ENCODE measurements at places on chromosomes 12 and 14.

DNA sequence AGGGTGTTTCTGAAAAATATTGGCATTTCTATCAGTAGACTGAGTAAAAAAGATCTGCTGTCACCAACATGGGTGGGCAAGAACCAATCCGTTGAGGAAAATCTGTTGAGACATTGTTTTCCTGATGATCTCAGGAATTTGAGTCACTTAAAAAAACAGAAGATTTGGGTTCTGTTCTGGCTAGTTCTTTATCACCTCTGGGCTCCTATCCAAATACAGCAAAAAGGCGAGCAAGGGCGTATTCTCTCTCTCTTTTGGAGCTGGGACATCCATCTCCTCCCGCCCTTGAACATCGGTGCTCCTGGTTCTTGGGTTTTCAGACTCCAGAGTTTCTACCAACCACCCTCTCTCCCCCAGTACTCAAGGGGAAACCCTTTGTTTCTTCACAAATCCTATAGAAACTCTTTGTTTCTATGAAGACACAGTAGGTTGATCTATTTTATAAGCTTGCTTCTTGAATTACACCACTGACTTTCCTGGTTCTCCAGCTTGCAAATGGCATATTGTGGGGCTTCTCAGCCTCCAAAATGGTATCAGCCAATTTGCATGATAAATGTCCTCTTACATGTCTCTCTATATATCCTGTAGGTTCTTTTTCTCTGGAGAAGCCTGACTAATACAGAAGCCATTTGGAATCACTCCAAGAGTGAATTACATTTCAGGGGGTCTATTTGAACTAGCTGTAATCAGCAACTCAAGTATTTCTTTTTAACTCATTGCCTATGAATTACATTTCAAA, 263.9 kb upstream of the TMTC1 start:
- no peak for DNase-seq

DNA sequence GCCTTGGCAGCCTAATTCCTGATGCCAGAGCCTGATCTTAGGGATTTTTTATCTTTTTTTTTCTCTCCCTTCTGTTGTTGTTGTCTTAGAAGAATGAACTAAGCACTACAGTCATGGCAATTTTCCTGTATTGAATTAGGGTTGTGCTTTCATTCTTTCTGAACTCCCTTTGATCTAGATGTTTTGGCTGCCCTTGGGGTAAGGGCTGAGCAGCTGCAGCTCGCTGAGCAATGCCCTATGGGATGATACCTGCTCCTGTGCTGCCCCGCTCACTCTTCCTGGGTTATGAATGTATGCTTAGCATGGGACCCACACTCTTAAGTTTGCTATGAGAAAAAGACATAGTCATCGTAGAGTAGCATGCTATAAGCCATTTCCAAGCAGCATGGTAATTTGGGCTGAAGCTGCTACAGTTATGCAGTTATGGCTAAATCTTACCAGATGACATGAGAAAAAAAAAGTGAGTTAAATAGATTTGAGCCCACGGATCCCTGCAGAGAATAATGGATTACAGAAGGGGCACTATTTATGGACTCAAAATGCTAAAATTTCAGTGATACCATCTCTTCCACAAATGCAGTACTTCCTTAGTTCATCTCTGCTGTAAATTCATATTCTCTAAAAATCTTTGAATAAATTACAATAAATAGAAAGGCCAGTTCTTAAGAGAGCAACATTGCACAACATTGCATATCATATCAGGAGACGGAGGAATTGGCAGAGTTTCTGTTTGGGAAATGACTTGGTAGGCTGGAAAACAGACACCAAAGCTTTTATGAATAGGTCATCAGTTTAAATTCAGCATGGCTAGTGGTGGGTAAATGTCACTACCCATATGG, 79.2 kb upstream of the PTHLH start:
- no peak for DNase-seq

- no peak for DNase-seq
These were observed 14.8 kb upstream of the LRTM2 start for GRCh38 chr12:1805441-1806081.

DNA sequence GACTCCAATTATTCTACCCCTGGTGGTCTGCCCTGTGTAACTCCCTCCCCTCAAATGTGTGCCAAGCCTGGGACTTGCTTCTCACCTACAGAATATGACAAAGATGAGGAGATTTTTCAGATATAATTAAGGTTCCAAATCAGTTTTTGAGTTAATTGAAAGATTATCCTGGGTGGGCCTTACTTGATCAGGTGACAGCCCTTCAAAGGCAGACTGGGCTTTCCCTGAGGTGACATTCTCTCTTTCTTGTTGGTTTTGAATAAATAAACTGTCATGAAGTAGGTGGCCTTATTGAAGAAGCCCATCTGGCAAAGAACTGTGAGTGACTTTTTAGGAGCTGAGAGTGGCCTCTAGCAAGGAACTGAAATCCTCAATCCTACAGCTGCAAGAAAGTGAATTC, 106.0 kb downstream of the BRMS1L start:
- no peak for DNase-seq

DNA sequence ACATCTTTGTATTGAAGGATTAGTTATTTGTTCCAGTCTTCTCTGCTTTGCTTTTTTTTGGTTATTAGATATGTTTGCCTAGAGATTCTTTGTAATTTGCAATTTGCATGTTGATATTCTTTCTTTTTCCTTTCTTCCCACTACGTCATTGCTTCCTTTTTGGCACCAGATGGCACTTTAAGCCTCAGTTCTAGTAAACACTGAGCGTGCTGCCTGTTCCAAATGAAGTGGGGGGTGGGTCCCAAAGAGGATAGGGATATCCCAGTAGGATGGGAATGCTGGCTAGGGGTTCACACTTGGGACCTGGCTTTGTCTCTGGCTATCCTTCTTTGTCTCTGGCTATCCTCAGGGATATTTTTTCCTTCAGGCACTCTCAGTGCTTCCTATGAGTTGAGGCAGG, 17.0 kb downstream of the EAPP start:
- DNase-seq = no peak

- no peak for DNase-seq
These were observed 40.5 kb upstream of the TBC1D15 start for GRCh38 chr12:71799106-71799505.

- no peak for DNase-seq
These were observed 8.4 kb downstream of the TRMT61A start for GRCh38 chr14:103537175-103537990.

- no peak for DNase-seq
These were observed 3.5 kb downstream of the PTPN21 start for GRCh38 chr14:88551094-88551870.

GRCh38 chr12:108214486-108214885, 85.4 kb downstream of the WSCD2 start:
- no peak for DNase-seq

- no peak for DNase-seq
These were observed 148.7 kb downstream of the BCL11B start for GRCh38 chr14:99123208-99123870.

DNA sequence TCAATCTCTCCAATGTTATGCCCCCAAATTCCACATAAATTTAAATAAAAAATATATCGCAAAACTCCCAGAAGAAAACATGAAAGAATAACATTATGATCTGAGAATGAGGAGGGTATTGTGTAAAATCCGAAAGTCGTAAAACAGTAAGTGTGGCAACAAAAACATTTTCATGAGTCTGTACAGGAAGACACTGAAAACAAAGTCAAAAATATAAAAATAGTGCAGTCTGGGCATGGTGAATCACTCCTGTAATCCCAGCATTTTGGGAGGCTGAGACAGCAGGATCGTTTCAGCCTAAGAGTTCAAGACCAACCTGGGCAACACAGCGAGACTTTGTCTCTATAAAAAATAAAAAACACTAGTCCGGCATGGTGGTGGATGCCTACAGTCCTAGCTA, 57.1 kb downstream of the SPTLC2 start:
- DNase-seq = no peak

- DNase-seq = no peak
These were observed 6.0 kb downstream of the RNASE6 start for GRCh38 chr14:20787025-20787424.

GRCh38 chr12:24947541-24948419, 1.1 kb downstream of the BCAT1 start:
- DNase-seq = no peak

DNA sequence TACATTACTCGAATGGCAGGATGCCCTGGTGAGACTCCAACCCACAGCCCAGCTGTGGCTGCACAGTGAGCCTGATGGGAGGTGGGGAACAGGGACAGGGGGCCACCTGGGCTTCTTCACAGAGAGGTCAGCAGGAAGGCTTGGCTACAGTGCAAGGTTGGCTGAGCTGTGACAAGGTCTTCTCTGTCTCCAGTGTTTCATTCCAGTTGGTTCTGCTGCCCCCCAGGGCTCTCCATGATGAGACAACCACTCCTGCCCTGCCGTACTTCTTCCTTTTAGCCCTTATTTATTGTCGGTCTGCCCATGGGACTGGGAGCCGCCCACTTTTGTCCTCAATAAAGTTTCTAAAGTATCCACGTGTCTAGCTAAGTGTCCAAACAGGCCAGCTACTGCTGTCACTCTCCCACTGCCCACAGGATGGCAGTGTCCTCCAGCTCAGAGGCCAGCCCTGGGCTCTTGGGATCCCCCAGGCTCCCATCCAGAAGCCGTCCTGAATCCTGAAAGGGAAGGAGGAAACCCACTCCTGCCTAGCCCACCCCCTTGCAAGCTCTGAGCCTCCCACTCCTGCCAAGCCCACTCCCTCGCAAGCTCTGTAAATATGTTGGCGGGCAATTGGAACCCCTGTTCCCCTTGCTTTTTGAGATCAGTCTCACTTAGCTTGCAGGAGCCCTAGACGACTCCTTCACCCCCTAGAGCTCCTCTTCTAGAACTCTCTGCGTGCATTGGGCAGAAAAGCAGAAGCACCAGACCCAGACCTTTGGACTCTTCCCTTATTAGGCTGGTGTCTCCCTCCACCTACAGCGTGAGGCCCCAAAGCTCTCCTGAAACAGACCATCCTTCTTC, 5.4 kb downstream of the C1QL4 start:
- no peak for DNase-seq

GRCh38 chr14:70622111-70622712, 19.5 kb upstream of the TTC9 start:
- peak; percentile 47 for DNase-seq

GRCh38 chr12:29743077-29743476, 40.7 kb downstream of the TMTC1 start:
- no peak for DNase-seq

- DNase-seq = no peak
These were observed 118.7 kb downstream of the BRMS1L start for GRCh38 chr14:35944847-35945246.

GRCh38 chr12:78696267-78696666, 168.3 kb upstream of the SYT1 start:
- DNase-seq = no peak

DNA sequence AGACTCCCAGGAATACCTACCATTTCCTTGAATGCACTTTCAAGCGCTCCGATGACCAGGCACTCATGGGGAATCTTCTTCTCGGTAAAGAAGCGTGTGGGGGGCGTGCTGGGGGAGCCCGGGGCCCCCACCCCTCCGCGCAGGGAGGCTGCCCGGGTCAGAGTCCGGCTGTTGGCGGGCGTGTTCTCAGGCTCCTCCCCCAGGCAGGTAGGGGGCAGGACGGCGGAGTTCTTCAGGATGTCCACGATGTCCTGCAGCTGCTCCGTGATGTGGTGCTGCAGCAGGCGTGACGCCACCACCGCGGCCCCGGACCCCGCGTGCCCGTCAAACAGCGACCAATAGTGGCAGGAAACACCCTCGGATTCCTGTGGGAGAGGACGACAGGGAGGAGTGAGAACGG, 133.2 kb downstream of the PPM1H start:
- DNase-seq = no peak

GRCh38 chr12:55686366-55687010, 21.2 kb downstream of the ITGA7 start:
- no peak for DNase-seq

- no peak for DNase-seq
These were observed 92.5 kb downstream of the FBXL14 start for GRCh38 chr12:1501695-1502378.

DNA sequence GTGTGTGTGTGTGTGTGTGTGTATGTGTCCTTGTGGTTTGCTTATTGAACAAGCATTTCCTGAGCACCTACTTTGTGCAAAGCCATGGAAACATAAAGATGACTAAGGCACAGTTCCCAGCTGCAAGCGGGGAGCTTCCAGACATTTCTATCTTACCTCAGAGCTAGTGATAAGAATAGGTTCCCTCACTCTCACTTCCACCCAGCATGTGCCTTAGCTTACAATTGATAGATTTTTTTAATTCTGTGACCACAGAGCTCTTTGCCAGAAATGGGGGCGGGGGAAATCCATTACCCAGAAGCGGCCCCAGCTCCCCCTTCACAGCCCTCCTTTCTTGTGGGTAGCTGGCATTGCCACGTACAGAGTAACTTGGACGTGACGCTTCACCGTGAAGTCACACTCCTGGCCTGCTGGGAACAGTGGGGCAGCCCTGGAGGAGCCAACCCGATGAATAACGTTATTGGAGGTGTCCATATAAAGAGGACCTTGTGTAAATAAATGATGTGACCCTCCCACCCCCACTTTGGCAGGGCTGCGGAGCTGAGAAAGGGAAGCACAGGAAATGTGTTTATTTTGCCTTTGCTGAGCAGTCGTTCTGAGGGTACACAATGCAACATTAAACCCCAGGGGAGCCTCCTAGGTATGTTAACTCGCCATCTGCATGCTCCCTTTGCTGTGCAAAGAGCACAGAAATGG, 238.9 kb downstream of the CHST11 start:
- peak; percentile 53 for DNase-seq

- DNase-seq = no peak
These were observed 15.0 kb upstream of the NR2C1 start for GRCh38 chr12:95088379-95088778.

DNA sequence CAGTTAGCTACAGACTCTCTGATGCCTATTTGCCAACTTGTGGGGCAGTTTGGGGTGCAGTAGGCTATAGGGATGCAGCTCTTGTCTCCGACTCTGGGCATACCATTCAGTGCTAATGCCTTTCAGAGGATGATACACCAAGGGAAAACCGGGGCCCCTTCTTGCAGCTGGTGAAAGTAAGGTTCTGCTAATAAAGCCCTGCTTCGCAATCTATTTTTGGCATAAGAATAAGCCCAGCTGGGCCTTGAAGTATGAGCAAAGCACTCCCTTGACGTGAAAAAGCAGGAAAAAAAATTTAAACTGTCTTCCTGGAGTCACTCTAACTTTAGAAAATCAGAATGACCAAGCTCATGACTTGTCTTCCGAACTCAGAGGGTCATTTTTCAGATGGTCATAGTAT, 124.1 kb upstream of the RBM19 start:
- DNase-seq = no peak

DNA sequence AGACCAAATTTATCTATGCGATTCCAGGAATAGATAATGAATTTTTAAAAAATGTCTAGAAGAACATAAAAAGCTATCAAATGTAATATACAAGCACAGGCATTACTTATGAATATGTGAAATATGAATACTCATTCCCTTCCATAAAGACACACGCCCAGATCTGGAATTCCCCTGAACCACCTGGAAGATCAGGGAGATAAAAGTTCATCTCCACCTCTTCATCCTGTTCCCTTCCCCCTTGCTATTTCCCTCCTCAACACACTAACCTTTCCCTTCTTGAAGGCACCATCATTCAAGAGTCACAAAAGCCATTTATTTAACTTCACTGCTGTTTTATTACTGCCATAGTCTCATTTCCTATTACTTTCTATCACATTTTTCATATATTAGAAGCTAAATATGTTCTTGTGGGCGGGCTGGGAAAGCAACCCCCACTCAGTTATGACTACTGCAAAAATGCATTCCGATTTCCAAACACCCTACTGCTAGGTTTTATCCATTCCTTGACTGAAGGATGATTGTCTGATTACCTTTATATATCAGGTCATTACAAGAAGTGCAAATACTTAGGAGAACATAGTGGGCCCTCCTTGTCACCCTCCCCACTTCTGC, 16.1 kb downstream of the FGD6 start:
- DNase-seq = no peak

GRCh38 chr12:113194971-113195391, 9.5 kb downstream of the RITA1 start:
- DNase-seq = no peak
